ENCODE measurements at places on chromosomes 1 and 21.

- peak; percentile 63 for DNase-seq
Observed at GRCh38 chr1:159015440-159015909, 5.8 kb downstream of the IFI16 start.

- DNase-seq, result no peak
Observed at GRCh38 chr1:15152318-15153183, 996 bp upstream of the TMEM51 start.

GRCh38 chr1:199138061-199138460 lies 499.2 kb downstream of the PTPRC start:
- no peak for DNase-seq

DNA sequence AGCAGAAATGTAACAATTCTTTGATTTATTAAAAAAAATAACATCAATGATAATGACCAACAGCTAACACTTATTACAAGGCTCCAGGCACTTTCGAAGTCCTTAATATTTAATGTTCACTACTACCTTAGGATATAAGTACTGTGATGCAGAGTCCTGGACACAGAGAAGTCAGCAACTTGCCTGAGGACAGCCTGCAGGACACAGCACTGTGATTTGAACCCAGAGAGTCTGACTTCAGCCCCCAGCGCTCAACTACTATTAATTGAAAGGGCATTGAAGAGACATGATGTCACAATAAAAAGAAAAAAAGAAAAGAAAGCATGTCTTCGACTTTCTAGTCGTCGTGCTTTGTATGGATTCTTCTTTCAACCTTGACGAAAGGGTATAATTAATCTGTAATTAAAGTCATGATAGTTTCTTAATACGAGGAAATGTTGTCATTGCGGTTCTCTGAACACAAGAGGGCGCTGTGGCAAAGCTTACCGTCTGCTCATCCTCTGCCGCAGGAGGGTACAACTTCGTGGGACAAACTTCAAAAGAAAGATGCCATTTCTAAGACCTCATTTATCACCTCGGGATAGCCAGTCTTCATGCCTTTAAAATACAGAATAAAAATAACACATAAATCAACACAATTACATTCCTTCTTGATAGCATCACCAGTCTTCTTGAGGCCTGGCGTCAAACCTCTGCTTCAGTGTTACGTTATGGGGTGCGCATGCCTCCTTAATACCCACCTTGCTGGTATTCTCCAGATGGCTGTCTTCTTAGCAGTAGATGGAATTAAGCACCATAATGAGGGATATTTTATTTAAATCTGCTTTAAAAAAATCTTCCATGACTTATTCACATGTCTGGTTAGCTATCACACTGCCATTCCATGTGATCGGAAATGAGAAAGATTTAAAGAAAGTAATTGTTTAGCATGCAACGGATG lies 240.1 kb downstream of the DISC1 start:
- peak; percentile 46 for DNase-seq

DNA sequence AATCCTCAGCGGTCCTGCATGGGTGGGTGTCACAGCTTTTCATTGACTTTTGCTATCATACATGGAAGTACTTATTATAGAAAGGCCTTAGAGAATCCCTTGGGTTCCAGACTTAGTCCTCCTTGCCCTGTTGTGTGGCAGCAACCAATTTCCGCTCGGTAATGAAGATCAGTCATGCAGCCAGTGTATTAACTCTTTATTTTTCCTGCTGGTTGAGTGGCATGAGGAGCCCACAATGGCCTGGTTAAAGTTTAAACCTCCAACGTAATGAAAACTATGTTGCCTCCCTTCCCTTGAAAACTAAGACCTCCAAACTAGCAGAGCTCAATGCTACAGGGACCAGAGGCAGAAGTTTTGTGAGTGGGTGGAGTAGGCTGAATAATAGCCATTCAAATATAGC lies 20.0 kb downstream of the CITED4 start:
- no peak for DNase-seq
